ENCODE measurements at places on chromosomes 16 and 17.

GRCh38 chr16:78286065-78286464 lies 186.6 kb downstream of the WWOX start:
- no peak for DNase-seq

DNA sequence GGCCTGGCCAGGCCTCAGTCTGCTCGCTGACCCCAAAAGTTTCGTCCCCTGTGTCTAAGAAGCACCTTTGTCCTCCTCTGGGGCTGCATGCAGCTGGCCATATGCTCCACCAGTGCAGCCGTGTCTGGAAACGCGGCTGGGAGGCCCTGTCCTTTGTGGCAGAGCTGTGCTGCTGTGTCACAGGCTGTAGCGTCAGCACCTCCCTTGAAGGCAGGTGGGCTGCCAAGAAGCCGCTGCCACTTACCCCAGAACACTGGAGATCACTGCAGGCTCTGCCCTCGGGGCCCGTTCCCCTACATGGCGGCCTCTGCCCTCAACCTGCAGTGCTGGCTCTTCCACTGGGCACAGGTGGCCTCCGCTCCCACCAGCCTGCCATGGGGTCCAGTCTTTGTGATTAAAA lies 15.7 kb upstream of the MC1R start:
- no peak for DNase-seq

GRCh38 chr16:3873482-3874173 lies 6.9 kb downstream of the CREBBP start:
- no peak for DNase-seq

- no peak for DNase-seq
These were observed 384.3 kb downstream of the CDH13 start for GRCh38 chr16:83010776-83011720.

GRCh38 chr17:15884731-15885130 lies 60.2 kb upstream of the ADORA2B start:
- DNase-seq, result no peak
